PC-9 (cell line): ENCODE measurements at places on chromosomes 11 and 22.
A peak's percentile ranks its signal among the peaks of the same experiment; 100 is the strongest.

DNA sequence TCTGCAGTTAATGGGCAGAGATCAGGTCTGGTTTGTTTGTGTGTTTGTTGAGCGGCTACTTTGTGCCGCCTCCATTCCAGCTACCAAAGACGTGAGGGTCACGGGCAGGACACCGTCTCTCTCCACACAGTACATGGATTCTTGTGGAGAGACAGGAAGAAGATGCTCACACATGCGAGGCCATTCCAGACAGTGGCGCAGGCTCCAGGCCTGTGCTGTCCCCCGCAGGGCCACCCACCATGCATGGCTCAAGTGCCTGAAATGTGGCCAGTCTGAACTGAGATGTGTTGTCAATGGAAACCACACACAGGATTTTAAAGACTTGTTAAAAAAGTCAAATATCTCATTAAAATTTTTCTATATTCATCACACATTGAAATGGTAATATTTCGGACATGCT, 848.3 kb downstream of the TBC1D22A start:
- DNase-seq = no peak

DNA sequence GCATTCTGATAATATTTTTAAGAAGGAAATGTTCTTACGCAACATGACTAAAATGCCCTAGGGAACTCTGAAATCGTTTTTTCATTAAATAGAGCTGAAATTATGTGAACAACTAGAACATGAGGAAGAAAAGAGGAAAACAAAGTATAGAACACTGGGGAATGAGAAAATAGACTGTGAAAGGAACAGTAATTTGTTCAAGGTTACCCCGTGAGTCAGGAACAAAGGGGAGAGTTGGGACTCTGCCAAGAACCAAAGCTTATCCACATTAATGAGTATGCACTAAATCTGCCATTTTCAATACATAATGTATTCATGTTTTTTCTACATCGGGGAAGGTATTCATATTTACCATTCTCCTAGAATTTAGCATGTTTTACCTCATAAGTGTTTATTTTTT, 961.8 kb upstream of the CCDC90B start:
- DNase-seq = no peak

- DNase-seq = no peak
Observed at GRCh38 chr11:78023426-78023825, 350 bp upstream of the KCTD14 start.

DNA sequence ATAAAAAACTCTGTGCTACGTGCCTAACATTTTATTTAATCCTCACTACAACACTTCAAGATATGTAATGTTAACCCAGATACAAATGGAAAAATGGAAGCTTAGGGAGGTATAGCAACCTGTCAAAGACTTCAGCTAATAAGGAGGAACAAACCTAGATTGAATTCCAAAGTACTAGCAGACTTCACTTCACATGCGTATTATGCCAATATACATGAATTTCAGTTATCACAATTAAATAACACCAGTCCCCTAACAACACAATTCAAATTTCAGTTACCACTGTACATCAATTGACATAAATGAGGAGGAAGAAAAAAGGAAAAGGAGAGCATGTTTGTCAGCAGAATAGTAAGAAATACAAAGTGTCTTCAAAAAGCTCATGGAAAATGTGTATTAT, 60.4 kb downstream of the TTC28 start:
- DNase-seq = no peak

GRCh38 chr22:37639771-37640590, 512 bp downstream of the SH3BP1 start:
- no peak for DNase-seq

GRCh38 chr11:43923406-43924111, 18.9 kb upstream of the C11orf96 start:
- DNase-seq = no peak

GRCh38 chr11:117126223-117126965, 17.7 kb upstream of the PAFAH1B2 start:
- DNase-seq = no peak

GRCh38 chr22:30637701-30638114, 2.1 kb downstream of the SLC35E4 start:
- no peak for DNase-seq

GRCh38 chr22:37176464-37177061, 11.5 kb downstream of the C1QTNF6 start:
- no peak for DNase-seq

- DNase-seq = no peak
Observed at GRCh38 chr11:111870113-111870512, 1.3 kb downstream of the ALG9 start.

- no peak for DNase-seq
Observed at GRCh38 chr22:47187176-47187957, 424.9 kb downstream of the TBC1D22A start.

DNA sequence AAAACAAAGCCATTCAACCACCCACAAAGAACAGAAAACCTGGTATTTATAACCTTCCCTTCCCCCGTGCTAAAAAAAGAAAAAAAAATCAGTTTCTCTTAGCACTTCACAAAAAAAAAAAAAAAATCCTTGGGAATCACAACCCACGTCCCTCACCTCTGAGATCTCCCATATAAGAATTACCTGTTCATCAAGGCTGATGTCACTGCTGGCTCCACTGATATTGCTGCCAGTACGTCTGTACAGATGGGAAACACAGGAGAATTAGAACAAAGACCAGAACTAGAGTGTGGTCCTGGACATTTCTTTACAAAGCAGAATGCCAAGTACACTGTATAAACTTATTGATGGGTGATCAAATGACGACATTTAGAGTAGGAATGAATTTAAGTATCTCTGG, 14.9 kb downstream of the OSBP start:
- DNase-seq = no peak

DNA sequence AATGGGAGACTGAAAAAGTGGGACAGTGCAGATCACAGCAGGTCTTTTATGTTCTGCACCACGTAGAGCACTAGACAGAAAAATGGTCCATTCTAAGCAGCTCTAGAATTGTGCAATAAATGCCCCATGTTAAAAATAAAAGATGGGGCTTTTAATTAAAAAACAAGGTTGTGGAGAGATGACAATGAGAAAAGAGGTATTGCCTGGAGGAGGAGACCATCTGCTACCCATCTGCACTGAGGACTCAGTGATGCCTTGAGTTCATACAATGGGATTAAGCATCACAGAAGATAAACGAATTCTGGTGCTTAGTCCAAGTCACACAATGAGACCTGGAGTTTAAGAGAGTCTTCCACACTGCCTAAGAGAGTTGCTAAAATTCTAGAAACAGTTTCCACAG, 73.6 kb downstream of the PAK1 start:
- no peak for DNase-seq

DNA sequence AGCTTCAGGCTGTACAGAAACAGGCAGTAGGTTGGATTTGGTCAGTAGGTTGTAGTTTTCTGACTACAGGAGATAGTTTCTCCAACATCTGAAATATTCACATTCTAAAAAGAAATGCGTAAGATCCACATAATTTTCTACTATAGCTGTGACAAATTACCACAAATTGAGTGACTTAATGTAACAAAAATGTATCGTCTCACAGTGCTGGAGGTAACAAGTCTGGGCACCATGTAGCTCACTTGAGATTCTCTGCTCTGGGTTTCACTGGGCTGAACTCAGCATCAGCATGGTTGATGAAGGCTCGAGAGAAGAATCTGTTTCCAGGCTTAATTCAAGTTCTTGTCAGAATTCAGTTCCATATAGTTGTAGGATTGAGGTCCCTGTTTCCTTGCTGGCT, 350.9 kb upstream of the CCDC179 start:
- DNase-seq = no peak

GRCh38 chr22:29320546-29320945, 5.0 kb upstream of the RASL10A start:
- DNase-seq = no peak

- no peak for DNase-seq
Observed at GRCh38 chr11:111745719-111746504, 20.3 kb downstream of the PPP2R1B start.

GRCh38 chr22:21045585-21046294, at the start of gene LRRC74B:
TSS of gene LRRC74B (plus strand) at chr22:21045946. CDS start at chr22:21045987, 41 bp downstream.
- DNase-seq = peak; percentile 86

- no peak for DNase-seq
Observed at GRCh38 chr22:30701872-30702271, 7.2 kb downstream of the OSBP2 start.

DNA sequence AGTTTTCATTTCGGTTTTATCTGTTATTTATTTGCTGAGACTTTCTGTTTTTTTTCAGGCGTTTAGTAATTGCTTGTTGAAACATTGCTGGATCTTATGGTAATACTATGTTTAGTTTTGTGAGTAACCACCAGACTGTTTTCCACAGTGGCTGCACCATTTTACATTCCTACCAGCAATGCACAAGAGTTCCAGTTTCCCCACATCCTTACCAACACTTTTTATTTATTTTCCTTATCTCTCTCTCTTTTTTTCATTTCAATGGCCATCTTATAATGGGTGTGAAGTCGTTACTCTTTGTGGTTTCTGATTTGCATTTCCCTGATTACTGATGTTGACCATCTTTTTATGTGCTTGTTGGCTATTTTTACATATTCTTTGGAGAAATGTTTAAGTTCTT, 23.7 kb downstream of the USP47 start:
- DNase-seq = no peak

DNA sequence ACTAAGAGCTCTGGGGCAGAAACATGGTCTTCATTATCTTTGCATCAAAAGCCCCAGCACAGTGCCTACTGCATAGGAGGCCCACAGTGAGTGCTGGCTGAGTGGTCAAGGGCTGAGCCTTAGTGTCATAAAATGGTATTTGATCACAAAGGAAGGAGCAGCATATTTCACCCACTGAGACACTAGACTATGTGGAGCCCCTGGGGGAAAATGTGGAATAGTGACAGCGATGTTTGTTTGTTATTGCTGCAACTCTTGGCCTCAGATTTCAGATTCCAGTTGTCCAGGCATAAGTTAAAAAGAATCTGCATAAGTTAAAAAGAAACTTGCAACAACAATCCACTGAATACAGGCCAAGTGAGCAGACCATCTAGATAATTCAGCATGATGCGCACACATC, 7.0 kb downstream of the KIRREL3 start:
- no peak for DNase-seq

- DNase-seq = no peak
Observed at GRCh38 chr11:15509082-15509481, 394.4 kb downstream of the INSC start.

DNA sequence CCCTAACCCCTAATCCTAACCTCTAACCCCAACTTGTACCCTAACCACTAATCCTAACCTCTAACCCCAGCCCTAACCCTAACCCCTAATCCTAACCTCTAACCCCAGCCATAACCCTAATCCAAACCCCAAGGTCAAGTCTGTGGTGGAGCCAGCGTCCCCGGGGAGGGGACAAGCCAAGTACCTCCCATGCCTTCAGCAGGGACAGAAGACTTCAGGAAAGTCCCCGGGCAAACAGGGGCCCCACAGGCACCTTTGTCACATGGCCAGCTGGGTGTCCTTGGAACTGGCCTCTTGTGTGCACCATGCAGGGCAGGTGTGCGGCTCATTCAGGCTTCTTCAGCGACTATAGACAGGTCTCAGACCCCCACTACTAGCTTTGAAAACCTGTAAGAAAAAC, 555.8 kb downstream of the BRD1 start:
- no peak for DNase-seq

DNA sequence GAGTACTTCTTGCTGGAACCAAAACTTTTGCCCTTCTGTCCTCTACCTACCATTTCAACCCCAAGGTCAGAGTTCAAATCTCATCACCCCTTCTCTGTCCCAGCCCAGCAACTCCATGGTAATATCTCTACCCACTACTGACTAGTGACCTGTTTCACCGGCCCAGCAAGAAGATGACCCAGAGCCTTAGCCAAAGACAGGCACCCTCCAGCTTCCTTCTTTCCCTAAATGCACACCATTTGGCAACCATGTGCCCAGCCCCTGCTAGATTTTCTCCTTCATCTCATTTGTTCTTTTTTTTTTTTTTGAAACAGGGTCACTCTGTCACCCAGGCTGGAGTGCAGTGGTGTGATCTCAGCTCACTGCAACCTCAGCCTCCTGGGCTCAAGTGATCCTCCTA, 14.9 kb downstream of the ARAP1 start:
- DNase-seq = no peak

DNA sequence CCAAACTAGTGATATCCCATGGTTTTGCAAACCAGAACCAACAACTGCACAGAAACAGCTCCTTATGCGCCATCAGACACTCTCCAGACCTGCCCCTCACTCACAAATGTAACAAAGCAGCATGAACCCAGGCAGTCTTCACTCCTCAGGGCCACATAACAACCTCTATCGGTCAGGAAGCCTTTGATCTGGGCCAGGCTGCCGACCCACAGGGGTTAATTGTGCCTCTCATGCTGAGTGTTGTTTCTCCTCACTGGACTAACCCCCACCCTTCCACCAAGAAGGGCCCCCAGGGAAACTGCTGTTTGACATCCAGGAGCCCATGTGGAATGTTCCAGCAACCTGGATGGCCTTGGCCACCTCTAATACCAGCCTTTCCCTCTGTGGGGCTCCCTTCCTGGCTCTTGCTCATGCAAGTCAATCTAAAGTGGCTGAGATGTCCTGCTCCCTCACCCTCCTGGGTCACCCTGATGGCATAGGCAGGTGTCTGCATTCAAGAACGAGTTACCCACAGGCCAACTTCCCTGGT, 7.9 kb upstream of the RGL4 start:
- no peak for DNase-seq

GRCh38 chr11:66172146-66172545, 96.3 kb upstream of the RAB1B start:
- no peak for DNase-seq

GRCh38 chr11:94011478-94011877, 9.7 kb upstream of the HEPHL1 start:
- no peak for DNase-seq

GRCh38 chr11:46800177-46800576, 45.9 kb downstream of the CKAP5 start:
- no peak for DNase-seq

- DNase-seq = no peak
Observed at GRCh38 chr22:20205464-20205963, 54.7 kb upstream of the CCDC188 start.

DNA sequence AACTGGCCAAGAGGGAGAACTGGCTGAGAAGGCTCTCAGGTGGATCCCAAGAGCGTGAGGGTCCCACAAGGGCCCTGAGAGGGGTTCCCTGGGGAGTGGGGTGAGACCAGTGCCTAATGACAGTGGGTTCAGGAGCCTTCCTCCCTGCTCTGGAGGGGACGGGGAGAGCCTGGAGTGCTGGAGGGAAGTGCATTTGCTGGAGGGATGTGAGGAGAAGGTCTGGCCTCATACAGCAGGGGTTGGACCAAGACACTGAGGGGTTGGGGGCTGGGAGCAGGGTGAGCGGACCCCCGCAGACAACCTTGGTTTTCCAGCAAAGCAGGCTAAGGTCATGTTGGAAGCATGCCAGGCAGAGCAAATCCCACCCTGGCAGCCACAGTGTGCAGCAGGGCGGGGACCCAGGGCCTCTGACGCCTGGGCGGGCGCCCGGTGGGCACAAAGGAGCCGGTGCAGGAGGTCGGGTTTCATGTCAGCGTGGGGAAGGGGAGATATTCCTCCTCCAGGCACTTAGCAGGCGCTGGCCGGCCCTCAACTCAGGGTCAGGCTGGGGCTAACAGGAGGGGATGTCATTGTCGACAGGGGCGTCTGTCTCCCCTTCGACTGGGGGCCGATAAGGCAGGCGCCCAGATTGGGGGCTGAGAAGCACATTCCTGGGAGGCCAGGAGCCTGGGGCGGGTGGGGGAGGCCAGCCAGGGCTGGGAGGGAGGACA, 3.1 kb upstream of the DERL3 start:
- DNase-seq = no peak
